ENCODE measurements at places on chromosomes 4 and X.

DNA sequence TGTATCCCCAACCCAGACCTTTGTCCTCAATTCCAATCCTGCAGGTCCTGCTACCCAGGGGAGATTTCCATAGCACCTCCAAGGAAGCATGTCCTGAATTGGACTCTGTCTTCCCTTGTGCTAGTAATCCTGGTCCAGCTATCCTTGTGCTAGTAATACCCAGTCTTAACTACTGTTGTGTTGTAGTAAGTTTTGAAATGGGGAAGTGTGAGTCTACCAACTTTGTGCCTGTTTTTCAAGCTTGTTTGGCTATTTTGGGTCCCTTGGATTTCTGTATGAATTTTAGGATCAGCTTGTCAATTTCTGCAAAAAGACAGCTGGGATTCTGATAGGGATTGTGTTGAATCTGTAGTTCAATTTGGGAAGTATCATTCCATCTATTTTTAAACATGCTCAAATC lies 51.4 kb downstream of the CD99L2 start:
- no peak for DNase-seq

DNA sequence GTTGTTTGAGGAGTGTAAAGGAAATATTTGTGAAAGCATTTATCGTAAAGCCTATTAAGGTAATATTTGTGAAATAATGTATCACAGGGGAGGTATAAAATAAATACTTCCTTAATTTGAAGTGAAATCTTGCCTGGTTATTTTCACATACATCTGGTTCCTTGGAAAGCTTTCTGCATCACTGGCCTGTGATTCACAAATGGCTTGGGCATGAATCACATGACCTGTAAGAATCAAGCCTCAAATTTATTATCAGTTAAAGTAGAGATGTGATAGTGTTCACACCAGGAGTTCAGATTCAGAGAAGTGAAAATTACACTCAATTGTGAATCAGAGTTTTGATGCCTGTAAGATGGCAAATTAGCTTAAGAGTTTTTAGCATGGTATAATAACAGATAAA lies 1911.4 kb downstream of the STIM2 start:
- DNase-seq = peak; percentile 54

DNA sequence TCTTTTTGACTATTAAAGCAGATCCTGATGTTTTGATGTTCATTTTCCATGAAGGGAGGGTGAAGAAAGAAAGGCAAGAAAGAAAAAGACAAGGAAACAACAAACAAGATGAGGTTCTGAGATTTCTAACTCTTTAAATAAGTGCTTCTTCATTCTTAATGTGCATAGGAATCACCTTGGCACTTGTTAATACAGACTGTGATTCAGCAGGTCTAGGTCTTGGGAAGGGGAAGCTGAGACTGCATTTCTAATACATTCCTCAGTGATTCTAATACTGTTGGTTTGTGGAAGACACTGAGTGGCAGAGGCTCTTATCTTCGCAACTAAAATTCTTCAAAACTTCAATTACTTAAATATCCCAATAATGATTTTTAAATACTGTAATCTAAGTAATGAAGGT lies 95.2 kb upstream of the NAP1L5 start:
- DNase-seq = peak; percentile 20

GRCh38 chrX:68199062-68199848 lies 234.0 kb downstream of the OPHN1 start:
- DNase-seq = peak; percentile 25

DNA sequence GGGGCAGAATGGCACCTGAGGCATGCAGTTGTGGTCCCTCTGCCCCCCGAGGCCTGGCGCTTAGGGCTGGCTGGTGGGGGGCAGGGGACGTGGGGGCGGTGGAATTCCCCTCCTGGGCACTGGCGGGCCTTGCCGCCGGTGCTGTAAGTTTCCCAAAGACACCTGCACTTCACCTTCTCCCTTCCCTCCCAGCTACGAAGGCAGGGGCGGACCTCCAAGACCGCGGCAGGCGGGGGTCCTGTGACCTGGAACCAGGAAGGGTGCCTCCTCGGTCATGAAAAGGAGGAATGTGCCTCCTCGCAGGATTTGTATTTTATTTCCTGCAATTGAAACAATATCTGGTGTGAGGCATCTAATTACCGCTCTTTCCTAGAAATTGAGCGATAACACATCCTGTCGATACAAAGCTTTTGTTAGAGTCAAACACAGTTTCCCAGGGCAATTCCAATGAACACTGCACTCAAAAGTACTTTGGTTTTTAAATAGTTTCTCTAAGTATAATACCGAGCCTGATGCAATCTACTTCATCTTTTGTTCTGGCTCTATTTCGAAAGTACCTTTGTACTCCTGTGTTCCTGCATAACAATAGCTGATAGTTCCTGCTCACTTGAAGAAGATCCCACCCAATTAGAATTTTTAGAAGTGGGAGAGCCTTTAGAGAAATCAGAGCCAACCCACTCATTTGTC lies 12.3 kb upstream of the ADRA2C start:
- no peak for DNase-seq

DNA sequence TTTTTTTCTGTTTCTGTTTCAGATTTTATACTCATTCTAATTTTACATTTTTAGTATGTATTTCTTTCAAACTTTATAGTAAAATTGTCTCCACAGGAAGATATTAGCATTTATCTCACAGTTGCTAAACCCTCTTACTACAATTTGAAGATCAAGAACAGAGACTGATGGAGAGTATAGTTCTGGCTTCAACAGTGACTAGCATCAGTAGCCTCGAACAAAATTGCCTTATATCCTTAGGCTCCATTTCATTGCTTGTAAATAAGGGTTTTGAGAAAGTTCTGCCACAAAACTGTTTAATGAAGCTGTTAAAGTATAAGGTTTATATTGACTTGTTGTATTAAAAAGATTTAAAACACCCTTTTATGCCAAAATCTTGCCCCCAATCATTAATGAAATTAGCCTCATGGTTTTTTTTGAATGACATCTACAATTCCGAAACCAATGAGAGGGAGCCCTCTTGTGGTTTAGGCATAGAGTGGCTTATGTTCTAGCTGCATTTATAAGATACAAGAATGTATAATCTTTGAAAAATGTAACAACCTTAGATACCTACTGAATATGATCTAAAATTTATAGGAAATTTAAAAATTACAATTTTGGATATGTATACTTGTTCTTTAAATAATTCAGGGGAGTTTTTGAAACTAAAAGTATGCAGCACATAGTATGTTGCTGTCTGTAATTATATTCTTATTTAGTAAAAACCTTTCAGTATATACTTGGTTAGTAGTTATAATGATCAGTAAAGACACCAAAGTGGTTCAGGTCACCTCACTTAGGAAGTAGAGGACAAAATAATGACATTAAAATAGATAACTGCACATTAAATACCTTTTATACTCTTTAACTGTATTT lies 109.8 kb upstream of the HPGD start:
- DNase-seq = peak; percentile 3

- no peak for DNase-seq
These were observed 52.3 kb upstream of the PDLIM3 start for GRCh38 chr4:185587427-185588161.
